ENCODE measurements at places on chromosomes 5 and 9. TPM values are rescaled to one million over a fixed set of nuclear protein-coding genes. Genes with fewer than 3 reads are reported as not detected.

The SLCO4C1 gene
- total RNA-seq = not detected

The RNF208 gene
- total RNA-seq = 1.2 TPM

The BTNL3 gene
- not detected for total RNA-seq

The CAMK2A gene
- total RNA-seq = not detected

The TMC1 gene
- not detected for total RNA-seq
